ENCODE measurements at places on chromosomes 11 and 22. TPM values are rescaled to one million over a fixed set of nuclear protein-coding genes. Genes with fewer than 3 reads are reported as not detected.

DNA sequence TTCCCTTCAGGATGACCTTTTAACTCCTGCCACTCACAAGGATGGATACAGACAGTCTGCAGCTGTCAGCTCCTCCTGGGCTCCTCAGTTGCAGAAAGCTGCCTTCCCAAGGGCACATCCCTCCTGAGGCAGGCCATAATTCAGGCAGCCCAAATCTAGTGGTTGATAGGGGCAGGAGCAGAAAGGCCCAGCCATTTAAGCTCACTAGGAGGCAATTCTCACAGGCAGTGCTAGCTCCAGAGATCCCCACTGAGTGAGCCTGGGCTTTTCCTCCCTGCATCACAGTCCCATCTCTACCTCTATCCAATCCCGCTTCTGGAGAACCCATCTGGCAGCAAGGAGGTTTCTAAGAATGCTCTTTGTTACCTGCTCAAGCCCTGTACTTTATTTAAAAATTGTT, 200.6 kb downstream of the ARHGAP42 start:
- no peak for DNase-seq
- H3K4me1 ChIP-seq: no peaks in the 10 kb centered on the region
- no peak overlapping the region for H3K27ac ChIP-seq
- H3K4me3 ChIP-seq: no peak overlapping the region
- H3K36me3 ChIP-seq: no peaks in the 10 kb centered on the region

GRCh38 chr22:20126284-20127029, 5.1 kb upstream of the ZDHHC8 start:
- H3K4me3 ChIP-seq: no peak overlapping the region
- no peak for DNase-seq
- no peaks in the 10 kb centered on the region for H3K27me3 ChIP-seq

DNA sequence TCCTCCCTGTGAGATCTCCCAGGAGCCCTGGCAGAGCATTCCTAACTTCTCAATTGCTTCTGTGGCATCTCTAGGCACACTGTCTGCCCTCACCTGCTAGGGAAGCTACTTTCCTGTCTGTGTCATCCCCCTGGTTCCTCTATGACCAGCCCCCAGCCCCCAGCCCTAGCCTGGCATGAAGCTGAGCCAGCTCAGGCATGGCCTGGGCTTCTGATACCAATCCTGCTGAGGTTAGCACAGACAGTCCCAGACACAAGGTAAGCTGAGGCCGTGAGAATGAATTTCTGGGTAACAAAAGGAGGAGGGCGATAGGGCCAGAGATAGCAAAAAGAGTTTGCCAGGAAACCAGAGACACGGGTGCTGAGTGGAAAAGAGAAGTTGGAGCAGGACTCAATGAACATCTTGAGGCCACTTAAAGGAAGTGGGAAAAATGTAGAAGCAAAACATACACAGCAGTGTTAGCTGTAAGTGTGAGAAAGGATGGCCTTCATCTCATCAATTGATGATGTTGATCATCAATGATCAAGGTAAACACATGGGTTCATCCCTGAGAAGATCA, 87.6 kb upstream of the PICALM start:
- H3K36me3 ChIP-seq: no peaks in the 10 kb centered on the region
- no peak overlapping the region for H3K4me3 ChIP-seq
- peaks cover 12% of the 10 kb centered on the region for H3K4me1 ChIP-seq
- no peak for DNase-seq

GRCh38 chr11:45289369-45289768, 3.2 kb upstream of the SYT13 start:
- no peak for DNase-seq
- H3K4me3 ChIP-seq: no peak overlapping the region
- no peaks in the 10 kb centered on the region for H3K36me3 ChIP-seq
- H3K27ac ChIP-seq: no peak overlapping the region
- H3K4me1 ChIP-seq: no peaks in the 10 kb centered on the region

GRCh38 chr22:48354096-48354495, 1473.6 kb downstream of the BRD1 start:
- no peak overlapping the region for H3K27ac ChIP-seq
- H3K27me3 ChIP-seq: peaks cover 9% of the 10 kb centered on the region
- H3K4me3 ChIP-seq: no peak overlapping the region
- no peaks in the 10 kb centered on the region for H3K36me3 ChIP-seq
- no peak for DNase-seq
- H3K4me1 ChIP-seq: no peaks in the 10 kb centered on the region

GRCh38 chr11:67416416-67417335, 1.2 kb downstream of the CARNS1 start:
- no peak for DNase-seq
- peaks cover 5% of the 10 kb centered on the region for H3K36me3 ChIP-seq
- H3K4me1 ChIP-seq: peaks cover 61% of the 10 kb centered on the region

DNA sequence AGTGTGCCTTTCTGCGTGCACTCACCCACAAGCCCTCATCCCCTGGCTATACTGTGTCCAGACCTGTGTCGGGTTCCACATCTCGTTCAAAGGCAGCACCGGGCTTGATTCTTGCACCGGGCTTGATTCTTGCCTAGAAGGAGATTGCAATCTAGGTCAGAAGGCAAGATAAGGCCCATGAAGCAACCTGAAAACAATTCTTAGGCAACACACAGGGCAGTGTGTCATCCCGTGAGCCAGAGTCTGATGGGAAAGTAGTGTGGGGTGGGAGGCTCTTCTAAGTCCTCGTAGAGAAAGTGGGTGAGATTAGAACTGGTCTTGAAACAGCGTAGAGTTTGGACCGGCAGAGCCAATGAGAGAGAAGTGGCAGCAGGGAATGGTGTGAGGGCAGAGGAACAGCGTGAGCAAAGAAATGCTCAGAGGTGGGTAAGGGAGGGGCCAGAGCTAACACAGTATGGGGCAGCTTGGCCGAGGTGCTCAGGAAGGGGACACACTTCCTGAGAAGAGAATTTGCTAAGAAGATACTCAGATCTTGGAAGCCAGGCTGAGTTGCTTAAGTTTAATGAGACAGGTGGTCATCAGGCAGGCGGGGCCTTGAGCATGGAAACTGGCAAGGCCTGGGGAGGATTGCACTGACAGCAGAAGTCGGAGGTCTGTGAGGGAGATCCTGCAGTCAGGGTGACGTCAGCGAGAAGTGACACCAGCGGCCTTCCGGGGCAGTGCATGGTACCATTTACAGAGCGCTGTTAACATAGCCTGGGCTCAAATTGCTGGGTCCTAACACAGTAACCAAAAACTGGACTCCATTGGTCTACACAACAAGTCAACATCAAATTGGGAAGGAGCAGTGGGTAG, 40.7 kb upstream of the DKK3 start:
- H3K4me3 ChIP-seq: no peak overlapping the region
- H3K36me3 ChIP-seq: no peaks in the 10 kb centered on the region
- H3K4me1 ChIP-seq: peaks cover 6% of the 10 kb centered on the region
- H3K27me3 ChIP-seq: peaks cover 12% of the 10 kb centered on the region
- no peak overlapping the region for H3K27ac ChIP-seq

GRCh38 chr11:94854770-94855633, 86.8 kb downstream of the AMOTL1 start:
- H3K27me3 ChIP-seq: no peaks in the 10 kb centered on the region
- no peaks in the 10 kb centered on the region for H3K4me1 ChIP-seq
- no peak overlapping the region for H3K27ac ChIP-seq

GRCh38 chr22:27307545-27308247, 493.9 kb downstream of the MN1 start:
- H3K4me3 ChIP-seq: no peak overlapping the region
- H3K27ac ChIP-seq: no peak overlapping the region
- DNase-seq: no peak
- no peaks in the 10 kb centered on the region for H3K4me1 ChIP-seq

GRCh38 chr11:61367406-61367805, 5.2 kb downstream of the TMEM138 start:
- no peak overlapping the region for H3K4me3 ChIP-seq
- H3K27me3 ChIP-seq: no peaks in the 10 kb centered on the region
- no peak overlapping the region for H3K27ac ChIP-seq
- no peak for DNase-seq

DNA sequence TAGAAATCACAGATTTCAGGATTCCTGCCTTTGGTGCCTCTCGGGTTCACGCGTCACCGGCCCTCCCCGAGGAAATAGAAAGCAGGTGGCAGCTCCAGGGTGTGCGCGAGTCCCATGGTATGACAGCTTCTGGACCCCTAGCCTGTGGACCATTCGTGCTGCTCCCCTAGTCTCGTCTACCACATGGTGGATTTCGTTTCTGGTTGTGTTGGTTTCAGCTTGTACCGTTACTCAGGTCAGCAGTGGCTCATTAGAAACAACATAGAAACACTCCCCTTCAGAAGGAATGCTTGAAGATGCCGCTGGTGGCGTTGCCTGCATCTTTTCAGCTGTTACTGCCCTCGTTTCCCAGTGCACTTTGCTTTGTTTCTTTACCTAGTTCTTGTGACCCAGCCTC, 700 bp downstream of the TTC17 start:
- H3K27ac ChIP-seq: peak overlapping the region; percentile 95
- H3K27me3 ChIP-seq: no peaks in the 10 kb centered on the region
- H3K36me3 ChIP-seq: peaks cover 9% of the 10 kb centered on the region

DNA sequence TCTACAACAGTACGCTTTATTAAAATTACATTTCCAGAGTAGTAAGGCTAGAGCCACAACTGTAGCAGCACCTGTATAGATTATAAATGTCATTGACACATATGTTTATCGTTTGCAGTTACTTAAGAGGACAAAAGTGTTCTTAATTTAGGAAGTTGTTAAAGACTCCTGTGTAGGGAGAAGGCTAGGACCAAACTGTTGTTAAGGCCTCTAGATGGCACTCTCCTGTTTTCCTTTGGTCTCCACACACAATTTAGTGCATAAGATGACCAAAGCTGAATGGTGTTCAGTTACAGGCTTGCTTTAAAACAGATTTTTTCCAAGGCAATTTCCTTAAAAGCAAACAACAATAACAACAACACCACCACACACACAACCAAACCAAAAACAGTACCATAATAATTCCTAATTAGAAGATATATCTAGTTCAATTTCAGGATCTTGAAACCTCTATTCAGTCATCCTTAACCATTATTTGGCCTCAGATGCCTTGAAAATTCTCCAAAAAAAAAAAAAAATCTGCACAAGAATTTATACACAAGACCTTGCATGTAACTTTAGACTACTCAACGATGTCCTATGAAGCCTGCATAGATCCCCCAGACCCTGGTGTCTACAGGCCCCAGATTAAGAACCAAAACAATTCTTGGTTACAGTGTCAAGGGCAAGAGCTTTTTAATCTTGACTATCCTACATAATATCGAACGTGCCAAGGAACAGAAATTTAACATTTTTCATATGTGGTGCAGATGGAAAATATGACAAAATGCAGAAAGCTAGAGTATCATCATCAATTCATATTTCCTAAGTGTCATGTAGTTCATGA, 42.6 kb upstream of the APOA1 start:
- H3K27me3 ChIP-seq: no peaks in the 10 kb centered on the region
- no peak overlapping the region for H3K4me3 ChIP-seq
- peaks cover 4% of the 10 kb centered on the region for H3K36me3 ChIP-seq
- no peak for DNase-seq
- H3K4me1 ChIP-seq: peaks cover 17% of the 10 kb centered on the region

GRCh38 chr22:16847271-16847670, 22.1 kb upstream of the XKR3 start:
- no peak overlapping the region for H3K27ac ChIP-seq
- no peaks in the 10 kb centered on the region for H3K4me1 ChIP-seq
- peaks cover 10% of the 10 kb centered on the region for H3K27me3 ChIP-seq
- no peak for DNase-seq

GRCh38 chr22:25693268-25693565, 48.8 kb upstream of the MYO18B start:
- H3K4me3 ChIP-seq: no peak overlapping the region
- peaks cover 9% of the 10 kb centered on the region for H3K36me3 ChIP-seq
- H3K27ac ChIP-seq: no peak overlapping the region
- H3K4me1 ChIP-seq: no peaks in the 10 kb centered on the region
- H3K27me3 ChIP-seq: no peaks in the 10 kb centered on the region

DNA sequence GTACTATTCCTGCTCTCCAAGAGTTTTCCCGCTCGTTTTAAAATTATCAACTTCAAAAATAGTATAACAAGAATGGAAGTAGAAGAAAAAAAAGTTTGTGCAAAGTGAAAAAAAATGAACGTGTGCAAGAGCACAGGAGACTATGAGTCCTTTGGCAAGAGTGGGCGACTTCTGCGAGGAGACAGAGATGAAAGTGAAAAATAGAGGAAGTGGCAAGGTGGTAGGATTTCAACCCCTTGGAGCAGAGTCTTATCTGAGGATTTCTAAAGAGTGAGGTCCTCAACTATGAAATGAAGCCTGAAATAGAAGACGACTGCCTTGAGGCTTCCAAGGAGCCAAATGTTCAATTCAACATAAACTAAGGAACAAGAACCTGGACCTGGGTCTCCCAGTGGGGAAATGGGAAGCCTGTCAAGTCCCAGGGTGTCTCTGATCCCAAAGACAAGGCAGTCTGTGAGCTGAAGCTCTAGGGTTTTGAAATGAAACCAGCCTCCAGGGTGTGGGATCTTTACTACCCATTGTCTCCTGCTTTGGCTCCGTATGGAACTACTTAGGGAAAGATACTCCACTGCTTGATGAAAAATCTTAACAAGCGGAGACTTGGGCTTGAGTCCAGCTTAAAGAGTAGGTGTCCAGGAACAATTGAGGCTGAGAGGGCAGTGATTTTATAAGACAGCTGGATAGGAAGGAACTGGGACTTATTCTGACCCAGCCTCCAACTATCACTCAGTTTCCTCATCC, 4.8 kb downstream of the P4HA3 start:
- no peak for DNase-seq
- no peaks in the 10 kb centered on the region for H3K36me3 ChIP-seq
- H3K4me1 ChIP-seq: peaks cover 5% of the 10 kb centered on the region
- no peak overlapping the region for H3K4me3 ChIP-seq

GRCh38 chr11:85595285-85595884, 31.8 kb downstream of the DLG2 start:
- DNase-seq: no peak
- no peaks in the 10 kb centered on the region for H3K27me3 ChIP-seq
- no peaks in the 10 kb centered on the region for H3K36me3 ChIP-seq
- H3K4me3 ChIP-seq: no peak overlapping the region

- no peaks in the 10 kb centered on the region for H3K36me3 ChIP-seq
- no peak overlapping the region for H3K27ac ChIP-seq
- no peak for DNase-seq
- H3K4me3 ChIP-seq: no peak overlapping the region
These were observed 153.8 kb upstream of the E2F8 start for GRCh38 chr11:19394525-19395016.

DNA sequence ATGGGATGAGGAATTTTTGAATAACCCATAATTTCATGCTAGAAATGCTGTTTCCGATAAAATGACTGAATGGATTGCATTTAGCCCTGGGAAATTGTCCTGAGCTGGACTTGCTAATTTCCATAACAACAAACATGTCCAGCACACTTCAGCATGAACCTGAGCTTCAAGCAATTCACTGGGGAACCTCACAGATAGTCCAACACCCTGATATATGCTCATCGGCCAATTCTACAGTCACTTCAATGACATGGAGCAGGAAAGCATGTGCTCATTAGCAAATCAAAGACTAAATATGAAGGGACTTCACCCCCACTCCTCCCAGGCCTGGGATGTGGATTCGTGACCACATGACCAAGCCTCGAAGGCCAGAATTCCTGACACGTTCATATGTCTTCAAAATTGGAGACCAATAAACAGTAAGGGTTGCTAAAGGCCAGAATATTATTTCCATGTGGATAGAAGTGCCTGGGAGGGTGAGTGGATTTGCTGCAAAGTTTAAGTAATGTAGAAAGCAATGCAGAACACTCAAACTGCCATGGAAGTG, 131.9 kb downstream of the SLC1A2 start:
- DNase-seq: no peak
- no peaks in the 10 kb centered on the region for H3K27me3 ChIP-seq
- no peak overlapping the region for H3K27ac ChIP-seq
- H3K4me3 ChIP-seq: no peak overlapping the region
- no peaks in the 10 kb centered on the region for H3K36me3 ChIP-seq

The KCNJ5 gene
- not detected for total RNA-seq

The DGAT2 gene
- total RNA-seq: 1.9 TPM

The HEPHL1 gene
- total RNA-seq: not detected

The SNX32 gene
- total RNA-seq: 2.4 TPM

The FIBIN gene
- total RNA-seq: not detected

The GLB1L3 gene
- 10.9 TPM for total RNA-seq

The MMP10 gene
- not detected for total RNA-seq

Data from activated naive CD8-positive, alpha-beta T cell treated with anti-CD3 and anti-CD28 coated beads for 36 hours (primary cell).